ENCODE measurements at places on chromosomes 1 and 21. TPM values are rescaled to one million over a fixed set of nuclear protein-coding genes. Genes with fewer than 3 reads are reported as not detected.

GRCh38 chr21:36709868-36710728 is 11.2 kb downstream of the SIM2 start:
- DNase-seq, result no peak

- no peak for DNase-seq
Observed at GRCh38 chr1:30804352-30804751, 46.8 kb upstream of the LAPTM5 start.

- no peak for DNase-seq
Observed at GRCh38 chr1:31980835-31981455, 32.7 kb upstream of the KHDRBS1 start.

DNA sequence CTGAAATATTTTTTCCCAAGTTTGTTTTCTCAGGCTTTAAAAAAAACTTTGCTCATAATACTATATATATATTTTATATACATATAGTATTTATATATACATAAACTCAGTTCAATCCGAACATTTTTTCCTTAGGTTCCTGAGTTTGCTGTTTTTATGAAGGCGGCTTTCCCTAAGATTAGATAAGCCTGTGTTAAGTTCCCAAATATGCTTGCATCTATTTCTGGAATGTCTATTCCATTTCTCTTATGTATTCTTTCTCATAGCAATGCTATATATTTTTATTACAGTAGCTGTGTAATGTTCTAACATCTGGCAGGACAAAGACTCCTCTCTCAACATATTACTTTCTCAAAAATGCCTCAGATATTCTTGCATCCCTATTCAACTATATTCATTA is 45.9 kb downstream of the ADSS2 start:
- no peak for DNase-seq

- no peak for DNase-seq
Observed at GRCh38 chr1:151294742-151295462, 12.8 kb downstream of the ZNF687 start.

GRCh38 chr1:43007377-43008114 is 48.9 kb upstream of the SLC2A1 start:
- DNase-seq, result no peak

The LAMC2 gene
- total RNA-seq, result 8.2 TPM

Measured in thymus (tissue), 14 donors.